ENCODE measurements at places on chromosomes 7 and 10. TPM values are rescaled to one million over a fixed set of nuclear protein-coding genes. Genes with fewer than 3 reads are reported as not detected.

Gene STRIP2
- total RNA-seq: 1.9 TPM

DNA sequence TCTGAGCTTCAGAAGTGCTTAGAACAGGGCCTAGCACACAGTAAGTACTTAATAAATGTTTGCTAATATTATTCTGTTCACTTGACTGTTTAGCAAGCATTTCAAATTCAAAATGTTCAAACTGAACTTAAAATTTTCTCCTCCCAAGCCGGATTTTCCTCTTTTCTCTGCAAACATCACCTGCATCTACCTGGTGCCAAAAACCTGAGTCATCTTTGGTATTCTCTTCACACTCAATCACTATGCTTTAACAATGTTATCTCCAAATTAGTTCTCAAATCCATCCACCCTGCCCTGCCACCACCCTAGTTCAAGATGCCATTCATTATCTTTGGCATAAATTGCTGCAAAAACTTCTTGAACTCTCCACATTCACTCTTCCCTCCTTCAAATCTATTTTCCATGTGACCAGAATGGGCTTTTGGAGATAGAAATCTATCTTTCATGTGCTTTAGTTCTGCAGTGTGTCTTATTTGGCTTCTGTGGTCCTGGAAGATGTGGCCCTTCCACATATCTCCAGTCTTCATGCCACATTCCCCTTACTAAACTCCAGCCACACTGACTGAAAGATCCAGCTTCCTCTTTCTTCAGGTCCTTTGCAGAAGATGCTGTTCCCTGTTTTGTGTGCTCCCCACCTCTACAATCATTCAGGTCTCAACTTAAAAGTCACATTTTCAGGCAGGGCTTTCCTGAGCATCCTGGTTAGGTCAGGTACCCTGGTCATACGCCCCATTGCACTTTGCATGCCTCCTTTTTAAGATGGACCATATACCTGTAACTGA, 2.0 kb downstream of the GGCT start:
- no peak overlapping the region for H3K4me3 ChIP-seq
- DNase-seq: no peak
- H3K4me1 ChIP-seq: peaks cover 17% of the 10 kb centered on the region
- no peak overlapping the region for H3K27ac ChIP-seq
- H3K27me3 ChIP-seq: no peaks in the 10 kb centered on the region

DNA sequence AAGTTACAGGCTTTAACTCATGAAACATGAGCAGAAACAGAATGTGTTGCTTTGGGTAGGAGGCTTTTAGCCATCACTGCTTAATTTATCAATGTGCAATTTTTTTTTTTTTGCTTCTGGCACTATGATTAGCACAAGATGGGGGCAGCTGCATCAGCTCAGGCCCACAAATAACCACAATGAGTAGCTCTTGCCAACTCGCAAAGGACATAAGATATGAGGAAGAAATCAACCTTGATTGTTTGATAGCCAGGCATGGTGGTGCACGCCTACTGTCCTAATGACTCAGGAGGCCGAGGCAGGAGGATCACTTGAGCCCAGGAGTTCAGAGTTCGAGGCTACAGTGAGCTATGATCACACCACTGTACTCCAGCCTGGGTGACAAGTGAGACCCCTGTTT, 12.3 kb downstream of the NOD1 start:
- DNase-seq: no peak
- H3K4me3 ChIP-seq: no peak overlapping the region
- H3K36me3 ChIP-seq: no peaks in the 10 kb centered on the region
- H3K27ac ChIP-seq: no peak overlapping the region
- H3K27me3 ChIP-seq: no peaks in the 10 kb centered on the region

GRCh38 chr7:102450242-102450641, 14.4 kb downstream of the ALKBH4 start:
- H3K4me3 ChIP-seq: no peak overlapping the region
- no peaks in the 10 kb centered on the region for H3K4me1 ChIP-seq
- peak; percentile 51 for DNase-seq
- peaks cover 29% of the 10 kb centered on the region for H3K36me3 ChIP-seq
- H3K27me3 ChIP-seq: no peaks in the 10 kb centered on the region

GRCh38 chr10:19595212-19595845, 220.9 kb upstream of the PLXDC2 start:
- H3K27me3 ChIP-seq: no peaks in the 10 kb centered on the region
- H3K36me3 ChIP-seq: no peaks in the 10 kb centered on the region
- H3K4me3 ChIP-seq: no peak overlapping the region
- no peaks in the 10 kb centered on the region for H3K4me1 ChIP-seq
- no peak for DNase-seq

Gene PHKG1
- 0.85 TPM for total RNA-seq

Gene ANKRD7
- 0.38 TPM for total RNA-seq

DNA sequence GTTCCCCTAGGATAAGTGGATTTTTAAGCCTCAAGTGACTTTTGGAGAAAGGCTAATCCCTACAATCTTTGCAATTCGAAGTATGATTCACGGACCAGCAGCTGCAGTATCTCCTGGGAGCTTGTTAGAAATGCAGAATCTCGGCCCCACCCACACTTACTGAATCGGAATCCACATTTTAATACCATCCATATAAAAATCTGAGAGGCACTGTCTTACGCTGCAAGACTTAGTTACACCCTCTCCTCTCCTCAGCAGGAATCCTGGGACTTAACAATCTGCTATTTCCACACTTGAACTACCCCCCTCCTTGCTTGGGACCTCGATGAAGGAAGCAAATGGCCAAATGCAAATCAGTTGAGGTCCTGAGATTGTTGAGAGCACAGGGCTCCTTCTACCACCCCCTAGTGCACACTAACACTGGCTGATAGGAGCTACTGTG, 21.0 kb downstream of the ITPRIP start:
- H3K27me3 ChIP-seq: no peaks in the 10 kb centered on the region
- H3K4me1 ChIP-seq: peaks cover 12% of the 10 kb centered on the region
- H3K36me3 ChIP-seq: peaks cover 66% of the 10 kb centered on the region

DNA sequence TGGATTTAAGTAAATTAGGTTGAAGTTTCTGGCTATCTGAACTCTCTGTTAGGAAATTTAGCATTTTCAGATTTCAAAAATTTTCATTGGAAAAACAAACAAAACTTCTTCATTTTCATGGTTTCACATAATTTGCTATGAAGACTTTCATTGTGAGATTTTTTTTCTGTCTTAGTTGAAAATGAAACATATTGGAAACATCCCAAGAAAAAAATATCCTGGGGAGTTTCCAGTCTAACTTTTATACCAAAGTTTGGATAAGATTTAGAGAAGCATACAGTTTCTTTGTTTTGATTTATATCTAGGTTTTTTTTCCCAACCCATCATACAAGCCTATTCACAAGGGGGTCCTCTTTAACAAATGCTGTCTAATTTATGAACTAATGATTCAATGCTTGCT, 300.5 kb upstream of the SEMA3A start:
- no peaks in the 10 kb centered on the region for H3K4me1 ChIP-seq
- H3K4me3 ChIP-seq: no peak overlapping the region
- no peak for DNase-seq
- no peaks in the 10 kb centered on the region for H3K36me3 ChIP-seq
- no peaks in the 10 kb centered on the region for H3K27me3 ChIP-seq

DNA sequence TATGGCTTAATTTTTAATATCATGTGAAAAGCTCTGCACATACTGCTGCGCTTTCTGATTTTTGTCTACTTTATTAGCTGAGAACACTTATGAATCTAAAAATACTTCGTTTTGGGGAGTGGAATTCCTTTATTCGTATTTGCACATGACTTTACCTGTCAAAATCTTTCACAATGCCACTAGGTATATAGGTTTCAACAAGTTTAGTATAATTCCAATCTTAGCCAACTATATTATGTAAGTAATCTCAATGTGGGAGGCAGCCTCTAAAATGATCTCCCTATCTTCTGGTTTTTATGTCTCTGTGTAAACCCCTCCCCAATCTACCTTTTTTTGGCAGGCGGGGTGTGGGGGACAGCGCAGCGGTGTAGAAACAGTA, 55.3 kb downstream of the PARD3 start:
- DNase-seq: no peak
- H3K36me3 ChIP-seq: no peaks in the 10 kb centered on the region
- no peak overlapping the region for H3K27ac ChIP-seq
- no peaks in the 10 kb centered on the region for H3K27me3 ChIP-seq

DNA sequence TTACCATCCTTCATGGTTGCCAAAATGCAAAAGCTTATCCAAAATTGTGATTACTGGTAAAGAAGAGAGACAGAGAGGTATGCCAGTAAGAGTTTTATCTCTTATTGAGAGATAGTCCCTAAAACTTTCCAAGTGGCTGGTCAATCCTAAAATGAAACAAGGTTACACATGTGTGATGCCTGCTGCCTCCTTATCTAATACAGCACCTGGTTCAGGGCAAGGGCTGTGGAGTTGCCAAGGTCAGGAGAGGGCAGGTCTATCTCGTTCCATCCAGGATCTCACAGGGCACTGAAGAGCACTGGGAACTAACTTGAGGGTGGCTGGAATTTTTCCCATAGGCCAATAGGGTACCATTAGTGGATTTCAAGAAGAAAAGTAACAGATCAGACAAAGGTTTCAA, 18.3 kb downstream of the VOPP1 start:
- DNase-seq: no peak
- H3K36me3 ChIP-seq: peaks cover 19% of the 10 kb centered on the region
- H3K27ac ChIP-seq: no peak overlapping the region
- H3K4me1 ChIP-seq: peaks cover 43% of the 10 kb centered on the region
- no peak overlapping the region for H3K4me3 ChIP-seq
- no peaks in the 10 kb centered on the region for H3K27me3 ChIP-seq

- H3K4me1 ChIP-seq: no peaks in the 10 kb centered on the region
- no peak overlapping the region for H3K4me3 ChIP-seq
- no peaks in the 10 kb centered on the region for H3K36me3 ChIP-seq
- DNase-seq: peak; percentile 43
- no peaks in the 10 kb centered on the region for H3K27me3 ChIP-seq
These were observed 174.5 kb upstream of the HDAC9 start for GRCh38 chr7:18320971-18321567.

DNA sequence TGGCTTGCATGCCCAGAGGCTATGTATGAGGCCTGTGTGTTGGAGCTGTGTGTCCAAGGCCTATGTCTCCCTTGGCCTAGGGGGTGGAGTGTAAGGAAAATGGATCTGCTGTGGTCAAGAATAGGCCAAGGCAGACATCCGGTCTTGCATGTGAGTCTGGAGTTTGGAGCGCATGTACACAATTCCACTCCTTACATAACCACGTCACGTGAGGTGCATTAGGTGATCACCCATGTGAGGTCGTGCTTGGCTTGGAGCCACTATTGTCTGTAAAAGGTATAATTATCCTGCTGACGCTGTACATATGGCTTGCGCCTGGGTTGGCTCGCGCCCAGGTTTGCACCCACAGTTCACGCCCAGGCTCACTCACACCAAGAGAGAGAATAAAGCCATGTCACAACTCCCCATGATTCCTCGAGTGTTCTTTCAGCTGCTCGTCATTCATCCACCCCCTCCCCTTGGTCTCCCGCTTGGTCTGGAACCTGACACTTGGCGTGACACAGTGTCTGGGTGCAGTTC, 105.5 kb downstream of the BICC1 start:
- no peak overlapping the region for H3K4me3 ChIP-seq
- no peak for DNase-seq
- H3K4me1 ChIP-seq: no peaks in the 10 kb centered on the region
- no peaks in the 10 kb centered on the region for H3K36me3 ChIP-seq
- no peak overlapping the region for H3K27ac ChIP-seq

DNA sequence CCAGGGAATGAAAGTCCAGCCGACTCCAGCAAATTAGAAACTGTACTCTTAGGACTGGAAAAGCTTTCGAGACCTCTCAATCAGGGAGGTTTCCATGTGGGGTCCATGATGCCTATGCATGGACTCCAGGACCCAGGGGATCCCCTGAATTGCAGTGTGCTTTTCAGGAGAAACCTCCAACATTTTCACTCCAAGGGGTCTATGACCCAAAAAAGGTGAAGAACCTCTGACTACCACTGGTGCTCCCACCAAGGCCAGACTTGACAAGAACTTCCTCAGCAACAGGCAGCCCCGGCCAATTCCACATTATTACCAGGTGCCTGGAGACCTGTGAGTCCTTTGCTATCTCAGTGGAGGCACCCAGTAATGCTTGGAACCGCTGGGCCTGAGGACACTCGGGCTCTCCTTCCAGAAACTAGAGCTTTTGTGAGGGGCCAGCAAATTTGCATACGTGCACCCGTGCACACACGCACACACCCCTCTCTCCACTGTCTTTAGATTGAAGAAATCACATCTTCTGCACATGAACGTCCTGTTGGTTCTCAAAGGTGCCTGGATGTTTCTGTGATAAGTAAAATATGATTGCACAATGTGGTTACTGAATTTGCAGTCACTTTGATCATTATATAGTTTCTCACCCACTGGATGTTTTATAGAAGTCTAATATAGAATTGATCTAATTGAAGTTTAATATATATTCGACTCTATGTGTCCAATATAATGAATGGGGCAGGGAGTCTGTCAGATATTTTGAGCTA, 54.7 kb downstream of the SYPL1 start:
- H3K4me3 ChIP-seq: no peak overlapping the region

Gene ADARB2
- total RNA-seq: 2.5 TPM

GRCh38 chr10:89553064-89553734, 17.8 kb upstream of the SLC16A12 start:
- no peaks in the 10 kb centered on the region for H3K36me3 ChIP-seq
- H3K27me3 ChIP-seq: no peaks in the 10 kb centered on the region
- no peak overlapping the region for H3K27ac ChIP-seq

Gene LIPF
- total RNA-seq: 0.14 TPM

DNA sequence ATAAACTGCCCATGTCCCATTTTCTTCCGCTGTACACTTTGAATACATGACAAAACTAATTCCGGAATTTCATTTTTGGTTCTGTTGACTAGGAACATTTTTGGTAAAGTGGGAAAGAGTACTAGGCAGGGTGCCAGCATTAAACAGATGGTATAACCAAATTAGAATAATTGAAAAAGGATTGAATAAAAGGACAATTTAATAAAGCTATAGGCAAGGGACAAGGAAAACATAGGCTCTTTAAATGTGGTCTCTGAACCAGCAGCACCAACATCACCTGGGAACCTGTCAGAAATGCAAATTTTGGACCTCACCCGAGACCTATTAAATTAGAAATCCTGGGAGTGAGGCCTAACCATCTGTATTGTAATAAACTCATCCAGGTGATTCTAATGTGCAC, 376.9 kb downstream of the LRRTM3 start:
- H3K36me3 ChIP-seq: no peaks in the 10 kb centered on the region
- DNase-seq: no peak
- no peaks in the 10 kb centered on the region for H3K27me3 ChIP-seq
- no peak overlapping the region for H3K4me3 ChIP-seq
- H3K27ac ChIP-seq: no peak overlapping the region

DNA sequence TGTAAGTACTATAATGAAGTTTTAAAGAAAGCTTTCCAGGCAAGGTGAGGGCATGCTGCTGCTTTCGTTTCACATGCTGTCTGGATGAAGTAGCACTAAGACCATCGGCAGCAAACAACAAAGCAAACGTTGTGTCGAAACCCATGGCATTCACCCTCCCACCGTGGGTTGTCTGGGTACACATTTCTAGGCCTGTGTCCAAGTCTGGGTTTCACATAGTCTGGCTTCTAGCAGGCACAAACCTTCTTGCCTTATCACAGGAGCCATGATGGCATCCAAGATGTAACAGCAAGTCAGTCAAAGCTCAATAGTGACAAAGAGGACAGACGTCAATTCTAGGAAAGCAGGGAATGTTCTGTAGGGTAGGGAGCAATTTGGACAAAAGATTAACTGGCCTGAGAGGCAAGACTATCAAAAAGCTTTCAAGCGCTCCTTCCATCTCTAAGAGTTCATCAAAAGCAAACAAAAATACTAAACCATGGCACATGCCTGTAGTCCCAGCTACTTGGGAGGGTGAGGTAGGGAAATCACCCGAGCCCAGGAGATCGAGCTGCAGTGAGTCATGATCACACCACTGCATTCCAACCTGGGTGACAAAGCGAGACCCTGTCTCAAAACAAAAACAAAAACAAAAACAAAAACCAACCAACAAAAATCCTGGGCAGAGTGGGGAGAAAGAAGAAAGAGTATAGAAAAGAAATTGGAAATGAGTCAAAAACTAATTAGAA, 42.7 kb downstream of the PAXIP1 start:
- no peak overlapping the region for H3K4me3 ChIP-seq
- no peaks in the 10 kb centered on the region for H3K27me3 ChIP-seq
- H3K36me3 ChIP-seq: peaks cover 60% of the 10 kb centered on the region
- no peak for DNase-seq
- H3K27ac ChIP-seq: no peak overlapping the region

All from thymus (tissue), 14 donors.